Bone marrow (tissue), 2 donors: ENCODE measurements at places on chromosomes 6 and 20.

DNA sequence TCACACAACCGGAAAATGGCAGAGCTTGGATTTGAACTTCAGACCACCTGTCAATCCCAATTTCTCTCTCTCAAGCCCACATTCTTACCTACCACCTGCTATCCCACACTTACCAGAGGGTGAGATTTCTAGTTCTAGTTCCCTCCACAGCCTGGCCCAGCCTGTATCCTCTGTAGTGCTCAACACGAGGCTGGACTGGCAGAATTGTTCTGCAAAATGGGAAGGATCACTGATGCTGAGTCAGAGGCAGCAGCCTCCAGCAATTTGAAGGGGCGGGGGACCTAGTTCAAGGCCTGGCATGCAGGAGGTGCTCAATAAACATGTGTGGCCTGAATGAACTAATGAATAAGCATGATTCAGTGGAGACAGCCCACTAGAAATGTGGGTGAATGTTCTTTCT, 53.6 kb upstream of the TTPAL start:
- DNase-seq: no peak

GRCh38 chr6:140537834-140538705, 1163.6 kb upstream of the CITED2 start:
- no peak for DNase-seq

DNA sequence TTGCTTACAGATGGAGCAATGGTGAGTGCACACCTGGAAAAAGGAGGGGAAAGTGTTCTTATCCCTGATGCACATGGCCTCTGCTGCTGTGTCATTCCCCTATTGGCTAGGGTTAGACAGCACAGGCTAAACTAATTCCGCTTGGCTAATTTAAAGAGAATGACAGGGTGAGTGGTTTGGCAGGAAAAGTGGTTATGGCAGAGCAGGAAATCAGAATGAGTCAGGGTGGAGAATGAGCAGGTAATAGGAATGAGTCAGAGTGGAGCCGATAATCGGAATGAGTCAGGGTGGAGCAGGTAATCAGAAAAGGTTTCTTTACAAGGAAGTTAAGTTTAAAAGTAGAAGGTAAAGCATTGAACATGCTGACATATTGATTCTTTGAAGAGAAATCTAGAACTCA, 355.5 kb upstream of the HTR1E start:
- DNase-seq: no peak

- no peak for DNase-seq
Measured at GRCh38 chr6:33708516-33709204, 2.8 kb downstream of the UQCC2 start.

- no peak for DNase-seq
Measured at GRCh38 chr6:1735239-1735803, 125.6 kb downstream of the FOXC1 start.

DNA sequence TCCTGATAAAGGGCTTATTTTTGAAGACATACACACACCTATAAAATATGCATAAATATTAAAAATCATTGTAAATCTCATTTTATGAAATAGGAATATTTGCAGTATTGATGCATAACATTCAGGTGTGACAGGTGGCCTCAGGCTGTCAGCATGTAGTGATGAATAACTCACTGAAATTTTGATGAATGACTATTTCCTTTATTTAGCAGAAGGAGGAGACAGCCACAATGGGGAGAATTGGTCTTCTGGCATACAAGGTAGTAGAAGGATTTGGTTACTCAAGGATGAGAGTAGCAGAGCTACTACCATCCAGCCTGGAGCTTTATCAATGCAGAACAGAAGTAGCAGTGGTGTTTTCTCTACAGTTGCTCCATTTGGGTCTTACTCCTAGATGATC, 47.2 kb downstream of the RGS17 start:
- DNase-seq: no peak

DNA sequence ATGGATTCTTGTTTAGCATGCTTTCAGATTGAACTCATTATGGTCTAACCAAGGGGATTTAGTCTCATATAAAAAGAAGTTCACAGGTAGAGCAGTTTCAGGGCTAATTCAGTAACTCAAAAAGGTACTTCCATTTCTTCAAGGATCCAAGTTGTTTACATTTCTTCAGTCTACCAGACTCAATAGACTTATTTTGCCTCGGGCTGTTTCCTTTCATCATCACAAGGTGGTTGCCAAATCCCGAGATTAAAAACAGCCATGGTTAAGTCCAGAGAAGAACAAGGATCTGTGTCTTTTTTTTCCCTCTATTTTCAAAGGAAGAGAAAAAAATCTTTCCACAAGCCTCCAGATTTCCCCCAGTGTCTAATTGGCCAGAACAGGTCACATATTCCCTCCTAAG, 69.8 kb upstream of the SNX9 start:
- DNase-seq: no peak

- DNase-seq: no peak
Measured at GRCh38 chr20:61923371-61924166, 142.1 kb downstream of the TAF4 start.

DNA sequence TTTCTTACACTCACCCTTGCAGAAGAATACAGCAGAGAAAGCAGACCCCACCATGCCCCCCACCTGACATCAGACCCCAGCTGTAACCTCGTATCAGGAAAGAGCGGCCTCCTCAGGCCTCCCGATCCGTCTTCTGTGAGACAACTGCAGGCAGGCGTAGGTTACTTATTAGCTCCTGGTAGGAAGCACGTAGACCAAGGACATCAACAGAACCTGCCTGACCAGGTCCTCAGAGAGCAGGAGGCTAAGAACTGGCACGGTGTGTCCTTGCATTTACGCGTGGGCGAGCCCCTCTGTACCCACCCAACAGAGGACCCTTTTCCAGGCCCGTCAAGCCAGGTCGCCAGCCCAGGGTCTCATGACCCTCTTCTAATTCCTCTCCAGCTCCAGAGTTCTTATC, 51.0 kb downstream of the ABHD12 start:
- DNase-seq: no peak

DNA sequence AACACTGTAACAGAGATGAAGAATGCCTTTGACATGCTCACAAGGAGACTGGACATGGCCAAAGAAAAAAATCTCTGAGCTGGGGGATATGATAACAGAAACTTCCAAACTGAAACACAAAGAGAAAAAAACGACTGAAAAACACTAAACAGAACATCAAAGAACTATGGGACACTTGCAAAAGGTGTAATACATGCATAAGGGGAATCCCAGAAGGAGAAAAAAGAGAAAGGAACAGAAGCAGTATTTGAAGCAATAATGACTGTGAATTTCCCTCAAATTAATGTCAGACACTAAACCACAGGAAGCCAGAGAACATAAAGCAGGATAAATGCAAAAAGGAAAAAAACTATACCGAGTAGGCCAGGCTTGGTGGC, 117.4 kb upstream of the ARID1B start:
- DNase-seq: no peak

DNA sequence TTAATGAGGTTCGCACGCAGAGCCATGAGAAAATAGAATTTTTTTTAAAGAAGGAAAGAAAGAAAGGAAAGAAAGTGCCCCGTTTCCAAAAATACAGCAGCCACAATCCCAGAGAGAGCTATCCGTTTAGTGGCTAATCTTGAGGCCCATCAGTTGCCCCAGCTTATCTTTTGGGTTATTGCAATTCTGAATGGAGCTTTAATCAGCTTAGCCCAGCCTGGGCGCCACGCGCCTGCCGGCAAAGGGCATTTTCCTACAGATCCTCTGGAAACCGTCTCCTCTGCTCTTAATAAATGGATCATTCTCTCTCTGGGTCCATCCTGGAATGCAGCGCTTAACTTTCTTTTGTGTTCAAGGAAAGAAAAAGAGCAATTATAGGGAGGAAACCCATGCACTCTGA, 413.3 kb downstream of the MAFB start:
- no peak for DNase-seq

DNA sequence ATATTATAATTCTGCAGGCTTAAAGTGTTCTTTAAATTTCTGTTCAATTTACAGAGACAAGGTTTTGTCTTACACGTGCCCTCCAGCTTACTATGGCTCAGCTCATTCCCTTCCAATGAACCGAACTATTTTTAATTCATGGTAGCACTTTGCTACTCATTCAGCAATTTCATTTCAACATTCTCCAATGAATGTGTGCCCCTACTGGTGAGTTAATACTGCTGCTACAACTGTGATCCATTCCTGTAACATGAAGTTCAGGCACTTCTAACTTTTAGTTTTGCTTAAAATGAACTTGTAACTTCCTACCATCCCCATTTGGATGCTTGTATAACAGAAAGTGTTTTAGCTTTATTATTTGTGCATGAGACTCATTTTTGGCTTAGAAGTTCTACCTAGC, 99.7 kb downstream of the F13A1 start:
- DNase-seq: no peak

- DNase-seq: peak; percentile 76
Measured at GRCh38 chr20:1894951-1895673, at the start of gene SIRPA. Gene SIRPA, plus strand, starts transcription at chr20:1895407. Its CDS starts 41 bp downstream, at chr20:1895448.

- DNase-seq: no peak
Measured at GRCh38 chr20:44897133-44897532, 11.6 kb downstream of the YWHAB start.

DNA sequence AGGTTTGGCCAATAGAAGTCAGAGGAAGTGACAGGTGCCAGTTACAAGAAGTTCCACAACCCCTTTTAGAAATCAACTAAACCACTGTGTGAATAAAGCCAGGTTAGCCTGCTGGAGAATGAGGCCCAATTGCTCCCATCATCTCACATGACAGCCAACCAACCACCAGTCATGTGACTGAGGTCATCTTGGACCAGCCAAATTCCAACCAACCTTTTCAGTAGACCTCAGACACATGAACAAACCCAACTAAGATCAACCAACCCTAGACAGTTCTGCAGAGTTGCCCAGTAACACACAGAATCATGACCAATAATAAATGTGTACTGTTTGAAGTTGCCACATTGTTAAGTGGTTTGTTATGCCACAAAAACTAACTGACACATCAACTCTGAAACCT, 44.6 kb upstream of the GGTLC1 start:
- DNase-seq: no peak

DNA sequence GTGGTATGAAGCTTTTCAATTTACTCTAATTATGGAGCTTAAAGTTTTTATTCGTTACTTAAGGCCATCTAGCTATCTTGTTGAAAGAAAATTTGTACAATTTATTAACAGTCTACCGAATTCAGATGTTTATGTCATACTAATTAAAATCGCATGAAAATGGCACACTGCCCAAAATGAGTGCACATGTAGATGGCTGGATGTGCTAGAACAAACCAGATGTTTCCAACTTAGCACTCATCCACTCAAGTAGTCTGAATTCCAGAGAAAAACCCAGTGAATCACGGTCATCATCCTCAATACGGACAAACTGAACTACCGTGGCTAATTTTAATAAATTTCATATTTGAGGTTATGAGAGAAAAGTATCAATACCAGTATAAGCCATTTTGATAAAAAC, 70.4 kb downstream of the COL12A1 start:
- no peak for DNase-seq

DNA sequence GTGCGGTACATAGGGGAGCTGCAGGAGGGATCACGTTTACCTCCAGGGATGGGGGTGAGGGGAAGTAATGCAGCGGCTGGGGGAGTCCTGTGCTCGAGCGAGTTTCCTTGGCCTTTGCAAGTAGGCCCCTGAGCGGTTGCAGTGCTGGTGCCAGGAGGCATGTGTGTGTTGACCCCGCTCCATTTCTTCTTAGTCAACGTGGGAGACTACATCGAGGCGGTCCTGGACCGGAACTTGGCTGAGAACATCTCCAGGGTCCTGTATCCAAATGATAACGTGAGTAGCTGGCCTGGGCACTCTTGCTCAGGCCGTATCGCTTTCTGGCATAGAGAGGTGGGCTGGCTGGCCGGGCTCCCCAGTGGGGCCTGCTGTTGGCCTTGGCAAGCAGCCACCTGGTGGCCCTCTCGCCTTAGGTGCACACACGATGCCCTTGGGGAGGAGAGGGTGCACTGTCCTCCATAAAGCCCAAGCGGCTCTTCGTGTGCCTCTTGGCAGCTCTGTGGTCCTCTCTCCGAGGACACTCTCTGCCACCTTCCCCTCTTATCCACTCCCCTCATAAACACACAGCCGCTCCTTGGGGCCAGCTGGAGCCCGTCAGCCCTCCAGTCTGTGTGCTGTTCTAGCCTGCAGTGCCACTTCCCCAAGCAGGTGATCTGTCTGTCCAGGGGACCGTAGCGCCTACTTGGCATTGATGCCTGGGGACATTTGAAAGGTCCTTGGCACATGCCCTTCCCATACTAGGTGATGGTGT, 29.3 kb downstream of the PYGB start:
- DNase-seq: no peak

DNA sequence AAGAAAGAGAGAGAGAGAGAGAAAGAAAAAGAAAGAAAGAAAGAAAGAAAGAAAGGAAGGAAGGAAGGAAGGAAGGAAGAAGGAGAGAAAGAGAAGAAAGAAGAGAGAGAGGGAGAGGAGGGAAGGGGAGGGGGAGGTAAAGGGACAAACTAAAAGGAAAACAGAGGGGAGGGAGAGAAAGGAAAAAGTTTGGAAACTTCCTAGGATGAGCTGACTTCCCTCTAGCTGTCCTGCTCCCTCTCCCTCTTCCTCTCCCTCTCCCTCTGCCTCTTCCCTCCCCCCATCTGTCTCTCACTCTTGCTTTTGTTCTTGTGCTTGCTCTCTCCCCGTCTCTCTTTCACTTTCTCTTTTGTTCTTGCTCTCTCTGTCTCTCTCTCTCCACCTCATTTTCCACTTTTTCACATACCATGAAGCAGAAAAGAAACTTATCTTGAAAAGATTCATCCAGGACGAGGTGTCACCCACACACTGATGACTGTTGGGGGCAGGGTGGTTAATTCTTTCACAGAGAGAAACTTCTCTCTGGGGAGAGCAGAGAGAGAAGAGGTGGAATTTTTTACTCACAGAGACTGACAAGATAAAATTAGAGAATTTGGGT, 56.4 kb upstream of the DUSP22 start:
- no peak for DNase-seq

DNA sequence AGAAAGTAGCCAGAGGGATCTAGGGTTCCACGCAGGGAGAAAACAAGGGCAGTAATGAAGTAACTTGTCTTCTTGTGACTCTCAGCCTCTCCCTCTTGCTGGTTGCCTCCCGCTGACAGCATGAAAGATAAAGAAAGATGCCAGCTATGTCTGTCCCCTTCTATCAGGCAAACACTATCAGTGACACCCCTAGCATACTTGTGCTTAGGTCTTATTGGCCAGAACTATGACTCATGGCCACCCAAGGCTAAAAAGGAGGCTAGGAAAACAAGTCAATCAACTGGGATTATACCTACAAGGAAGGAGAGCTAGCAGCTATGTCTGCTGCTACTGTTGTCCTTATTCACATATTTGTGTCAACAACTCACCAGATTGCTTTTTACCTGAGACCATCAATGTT, 206.8 kb upstream of the SOX4 start:
- no peak for DNase-seq

GRCh38 chr20:7770578-7770977, 169.7 kb downstream of the HAO1 start:
- no peak for DNase-seq

- no peak for DNase-seq
Measured at GRCh38 chr6:27280540-27281000, 31.5 kb downstream of the POM121L2 start.

GRCh38 chr6:92534109-92534508, 885.2 kb downstream of the EPHA7 start:
- DNase-seq: no peak

- no peak for DNase-seq
Measured at GRCh38 chr6:26232306-26232939, 132.6 kb upstream of the BTN3A2 start.

GRCh38 chr6:68975816-68976215, 340.7 kb downstream of the ADGRB3 start:
- DNase-seq: no peak

GRCh38 chr6:23140871-23141270, 571.5 kb downstream of the HDGFL1 start:
- DNase-seq: no peak
